ENCODE measurements at places on chromosomes 16 and 17.

- no peak for DNase-seq
Measured at GRCh38 chr16:85479972-85480726, 133.0 kb upstream of the GSE1 start.

- no peak for DNase-seq
Measured at GRCh38 chr16:18060351-18060750, 276.2 kb downstream of the NPIPA8 start.

DNA sequence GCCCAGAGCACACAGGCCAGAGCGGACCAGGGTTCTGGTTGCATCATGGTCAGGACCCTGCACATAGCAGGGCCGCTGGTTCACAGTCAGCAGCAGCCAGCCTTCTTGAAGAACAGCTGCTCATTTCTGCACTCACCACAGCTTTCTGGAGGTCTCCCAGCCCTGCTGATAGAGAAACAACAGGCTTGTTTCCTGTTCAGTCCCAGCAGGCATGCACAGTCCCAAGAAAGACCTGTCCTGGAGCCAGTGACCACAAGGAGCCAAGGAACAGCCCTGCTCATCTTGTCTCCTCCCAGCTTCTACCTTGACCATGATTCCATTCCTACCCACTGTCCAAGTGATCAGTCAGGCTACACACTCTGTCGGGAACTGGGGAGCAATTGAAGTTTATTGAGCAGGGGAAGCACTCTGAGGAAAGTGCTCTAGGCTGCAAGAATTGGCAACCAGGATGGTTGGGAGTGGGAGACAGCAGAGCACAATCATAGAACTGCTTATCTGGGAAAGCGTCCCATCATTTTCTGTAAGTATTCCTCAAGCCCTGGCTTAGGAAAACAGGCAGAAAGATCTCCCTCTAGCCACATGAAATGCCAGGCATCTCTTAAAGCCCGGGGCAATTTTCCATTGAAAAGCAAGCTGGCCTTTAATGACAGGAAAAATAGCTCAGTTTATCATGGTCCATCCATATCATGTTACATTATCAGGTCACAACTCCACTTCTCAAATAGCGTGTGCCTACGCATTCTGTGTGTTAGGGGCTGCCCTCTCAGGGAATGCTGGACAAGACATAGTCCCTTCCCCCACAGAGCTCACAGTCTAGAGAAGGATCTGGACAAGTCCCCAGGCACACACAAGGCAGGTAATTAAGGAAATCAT is 155.4 kb upstream of the FOXF1 start:
- no peak for DNase-seq

GRCh38 chr17:58354541-58355216 is 2.7 kb upstream of the SUPT4H1 start:
- DNase-seq = no peak

GRCh38 chr16:81532491-81533174 is 88.0 kb downstream of the CMIP start:
- no peak for DNase-seq

All from left hindlimb (tissue), 1 donor.